Esophagus mucosa (tissue), 1 donor: ENCODE measurements at places on chromosomes 6 and 20. TPM values are rescaled to one million over a fixed set of nuclear protein-coding genes. Genes with fewer than 3 reads are reported as not detected.

Gene MEI4
- total RNA-seq, result not detected

Gene SIRT5
- 7.2 TPM for total RNA-seq

Gene C4B
- total RNA-seq, result 5.3 TPM

Gene LIN28B
- total RNA-seq, result not detected

Gene BPIFB4
- not detected for total RNA-seq
